EH (cell line): ENCODE measurements at places on chromosomes 5 and 9.

DNA sequence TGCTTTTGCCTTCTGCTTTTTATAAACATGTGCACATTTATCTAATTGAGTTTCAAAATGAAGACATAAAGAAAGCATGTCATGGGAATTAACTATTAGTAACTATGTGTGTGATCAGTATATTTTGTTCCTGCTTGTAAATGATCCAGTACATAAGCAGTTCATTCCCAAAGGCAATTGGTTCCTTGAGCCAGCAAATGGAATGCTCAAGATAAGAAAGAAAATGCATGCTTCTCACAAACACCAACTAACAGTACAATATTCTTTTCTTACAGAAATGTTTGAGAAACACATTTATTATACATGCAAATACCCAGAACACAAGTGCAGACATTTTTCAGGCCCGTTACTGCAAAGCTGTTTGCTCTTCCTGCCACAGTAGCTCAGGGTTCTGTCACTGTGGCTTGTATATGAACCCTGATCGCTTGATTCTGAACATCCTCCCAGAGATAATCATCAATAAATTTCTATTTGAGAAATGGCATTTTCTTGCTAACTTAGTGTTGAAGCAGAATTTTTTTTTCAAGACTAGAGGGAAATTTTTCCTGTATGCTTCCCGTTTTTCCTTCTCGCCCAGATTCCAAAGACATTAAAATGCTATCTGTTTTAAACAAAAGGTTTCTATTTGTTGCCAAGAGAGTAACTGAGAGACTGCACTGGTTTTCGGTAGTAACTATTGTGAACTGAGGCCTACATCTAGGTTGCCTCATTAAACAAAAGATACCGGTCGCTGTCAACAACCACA lies 1.9 kb downstream of the GNAQ start:
- peak; percentile 39 for DNase-seq

DNA sequence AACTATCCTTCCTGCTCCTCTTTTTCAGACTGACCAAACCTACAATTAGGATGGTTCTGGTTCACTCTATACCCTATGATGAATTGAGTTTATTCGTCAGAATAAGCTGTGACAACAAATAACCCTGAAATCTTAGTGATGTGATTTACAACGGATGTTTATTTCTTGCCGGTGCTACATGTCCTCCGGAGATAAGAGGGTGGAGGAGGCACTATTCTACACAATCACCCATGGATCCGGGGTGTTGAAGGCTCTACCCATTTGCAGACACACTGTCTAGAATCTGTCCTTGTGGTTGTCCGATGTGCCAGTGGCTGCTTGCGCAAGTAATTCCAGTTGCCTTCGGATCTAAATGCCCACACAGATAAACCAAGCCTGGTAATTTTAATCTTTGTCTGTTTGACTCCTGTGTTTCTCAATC lies 44.7 kb downstream of the CDC14B start:
- DNase-seq: no peak

GRCh38 chr5:9540791-9541190 lies 5.1 kb downstream of the SEMA5A start:
- peak; percentile 89 for DNase-seq

DNA sequence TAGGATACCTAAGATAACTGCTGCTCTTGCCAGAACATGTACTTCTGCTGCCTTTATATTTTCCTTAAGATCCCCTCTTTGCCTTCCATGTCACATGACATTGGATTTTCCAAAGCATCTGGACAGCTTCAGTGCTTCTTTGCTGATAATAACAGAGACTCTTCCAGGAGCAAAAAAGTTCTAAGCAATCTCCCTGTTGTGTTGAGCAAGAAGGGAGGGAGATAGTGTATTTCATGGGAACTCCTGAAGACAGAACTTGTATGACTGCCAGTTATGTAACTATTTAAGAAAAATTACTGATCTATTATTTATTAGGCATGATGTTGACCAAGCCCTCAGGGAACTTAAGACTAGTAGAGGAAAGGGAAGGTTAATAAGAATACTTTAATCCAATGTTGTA lies 454.7 kb downstream of the SPATA31D1 start:
- DNase-seq: no peak

- DNase-seq: peak; percentile 74
Measured at GRCh38 chr5:145244788-145245187, 590.4 kb downstream of the PRELID2 start.

GRCh38 chr9:13264788-13265187 lies 14.7 kb downstream of the MPDZ start:
- peak; percentile 9 for DNase-seq

GRCh38 chr5:159419576-159419975 lies 89.3 kb upstream of the IL12B start:
- DNase-seq: no peak

DNA sequence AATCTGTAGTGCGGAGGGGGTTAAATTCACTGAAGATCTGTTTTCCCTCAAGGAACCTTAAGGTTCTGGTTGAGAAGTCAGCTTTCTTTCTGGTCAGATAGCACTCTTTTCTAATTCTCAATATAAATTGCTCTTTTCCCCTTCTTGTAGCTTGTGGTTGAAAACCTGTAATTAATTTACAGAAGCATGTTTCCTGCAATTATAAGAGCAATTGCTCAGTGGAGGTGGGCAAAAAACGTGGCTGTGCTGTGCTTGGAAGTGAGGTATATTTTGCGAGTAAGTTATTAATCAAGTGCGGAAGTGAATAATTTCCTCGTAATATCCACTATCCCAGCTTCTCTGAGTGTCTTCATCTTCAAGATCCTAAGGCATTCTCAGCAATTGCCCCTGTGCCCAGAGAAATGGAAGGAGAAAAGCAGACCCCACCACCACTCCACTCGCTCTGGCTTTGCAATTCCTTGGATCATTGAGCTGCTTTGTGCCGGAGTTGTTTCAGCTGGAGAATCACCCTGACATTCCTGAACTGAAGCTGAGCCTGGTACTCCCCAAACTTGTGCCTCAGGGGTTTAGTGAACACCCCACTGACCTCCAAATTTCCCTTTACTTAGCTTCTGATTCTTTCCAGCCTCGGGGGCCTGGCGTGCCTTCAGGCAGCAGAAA lies 140.6 kb downstream of the LRRC70 start:
- DNase-seq: no peak

GRCh38 chr9:126615245-126615790 lies 1.6 kb downstream of the LMX1B start:
- no peak for DNase-seq

GRCh38 chr9:114050646-114051045 lies 27.5 kb downstream of the AMBP start:
- DNase-seq: no peak

- DNase-seq: peak; percentile 47
Measured at GRCh38 chr9:116497095-116497890, 189.8 kb upstream of the TRIM32 start.

DNA sequence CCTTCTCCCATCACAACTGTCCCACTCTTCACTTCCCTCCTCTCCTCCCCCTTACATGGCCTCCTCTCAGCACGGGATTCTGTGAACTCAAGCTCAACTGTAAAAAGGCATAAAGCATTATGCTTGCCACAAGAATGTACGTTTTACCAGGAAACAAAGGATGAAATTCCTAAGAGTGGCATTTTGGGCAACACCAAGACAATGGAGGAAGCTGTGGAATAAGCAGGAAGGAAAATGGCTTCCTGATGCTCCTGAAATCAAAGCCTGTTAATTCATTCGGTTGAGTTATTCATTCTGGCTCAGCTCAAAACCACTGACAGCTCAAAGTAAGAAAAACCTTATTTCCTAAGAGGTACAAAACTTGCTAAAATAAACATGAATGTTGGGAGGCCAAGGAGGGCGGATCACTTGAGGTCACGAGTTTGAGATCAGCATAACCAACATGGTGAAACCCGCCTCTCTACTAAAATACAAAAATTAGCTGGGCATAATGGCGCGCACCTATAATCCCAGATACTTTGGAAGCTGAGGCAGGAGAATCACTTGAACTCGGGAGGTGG lies 40.8 kb upstream of the DMRT1 start:
- no peak for DNase-seq

GRCh38 chr9:136095070-136096058 lies at the start of gene NACC2:
TSS of gene NACC2 (minus strand) at chr9:136095289. CDS start at chr9:136050521, 44,768 bp downstream.
- DNase-seq: peak; percentile 74

DNA sequence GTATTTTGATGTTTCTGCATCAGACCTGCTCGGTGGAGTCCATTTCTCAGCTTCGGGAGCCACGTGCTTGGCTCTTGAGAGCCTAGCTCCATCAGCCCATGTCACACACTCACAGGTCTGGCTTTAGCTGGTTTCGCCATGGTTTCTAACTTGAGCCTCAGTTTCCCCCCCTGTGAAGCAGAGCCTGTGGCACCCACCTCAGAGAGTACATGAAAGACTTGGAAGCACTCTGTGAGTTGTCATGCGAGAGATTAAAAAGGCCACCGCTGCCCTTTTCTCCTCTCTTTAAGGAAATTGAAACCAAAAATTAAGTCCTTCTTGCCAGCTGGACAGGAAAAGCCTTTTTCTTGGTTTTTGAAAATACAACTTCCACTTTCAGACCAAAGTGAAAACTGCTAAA lies 8.8 kb downstream of the TENT4A start:
- DNase-seq: peak; percentile 44

- DNase-seq: no peak
Measured at GRCh38 chr9:19623941-19624340, 164.9 kb downstream of the SLC24A2 start.

DNA sequence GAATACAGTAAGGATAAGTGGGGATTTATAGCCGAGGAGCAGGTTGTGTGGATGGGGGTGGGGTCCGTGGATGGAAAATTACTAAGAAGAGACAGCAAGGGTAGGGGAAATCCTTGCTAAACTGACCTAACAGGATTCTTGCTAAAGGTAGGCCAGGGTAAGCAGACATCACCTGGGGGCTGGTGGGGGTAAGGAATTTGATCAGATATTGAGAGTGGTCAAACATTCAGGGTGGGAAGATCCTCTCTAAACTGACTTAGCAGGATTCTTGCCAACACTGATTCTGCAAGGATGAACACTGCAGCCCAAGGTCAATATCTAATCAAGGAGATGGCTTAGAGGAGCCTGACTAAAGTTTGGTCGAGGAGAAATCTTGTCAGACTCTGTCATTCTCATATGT lies 2.7 kb upstream of the PLGRKT start:
- no peak for DNase-seq

DNA sequence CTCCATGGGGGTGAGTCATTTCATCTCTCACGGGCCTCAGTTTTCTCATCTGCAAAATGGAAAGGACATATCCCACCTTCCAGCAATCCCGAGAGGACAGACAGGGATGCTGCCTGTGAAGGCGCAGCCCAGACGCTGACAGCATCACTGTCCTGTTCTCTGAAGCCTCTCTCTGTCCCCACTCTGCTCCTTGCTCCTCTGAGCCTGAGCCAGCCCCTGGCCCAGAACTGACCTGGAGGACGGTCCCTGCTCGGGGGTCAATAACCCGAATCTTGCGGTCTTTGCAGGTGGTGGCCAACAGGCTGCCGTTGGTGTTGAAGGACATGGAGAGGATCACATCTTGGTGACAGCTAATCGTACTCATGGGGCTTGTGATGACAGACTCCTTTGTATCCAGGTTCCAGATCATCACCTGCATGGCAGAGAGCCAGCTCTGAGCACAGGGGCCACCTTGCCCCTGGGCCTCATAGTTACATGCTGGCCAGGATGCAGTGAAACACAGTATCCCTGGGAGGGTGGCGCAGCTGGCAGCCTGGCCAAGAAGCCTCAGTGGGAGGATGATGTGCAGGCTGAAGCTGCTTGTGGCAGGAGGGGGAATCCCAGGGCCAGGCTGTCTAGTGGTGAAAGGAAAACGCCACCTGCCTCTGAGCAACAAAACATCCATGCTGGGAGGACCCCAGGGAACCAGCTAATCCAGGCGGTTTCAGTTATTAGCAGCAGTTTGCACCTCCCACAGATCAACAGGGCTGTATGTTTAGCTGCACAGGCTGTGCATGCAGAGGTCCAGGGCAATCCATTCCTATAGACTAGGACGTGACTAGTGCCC lies 14.0 kb upstream of the TRIM14 start:
- no peak for DNase-seq

- DNase-seq: no peak
Measured at GRCh38 chr5:15367489-15367888, 132.5 kb upstream of the FBXL7 start.

- DNase-seq: peak; percentile 4
Measured at GRCh38 chr5:76180814-76181805, 97.9 kb downstream of the SV2C start.

- no peak for DNase-seq
Measured at GRCh38 chr9:38229104-38229500, 160.1 kb upstream of the SHB start.

GRCh38 chr9:7784472-7784871 lies 15.1 kb downstream of the DMAC1 start:
- DNase-seq: no peak

DNA sequence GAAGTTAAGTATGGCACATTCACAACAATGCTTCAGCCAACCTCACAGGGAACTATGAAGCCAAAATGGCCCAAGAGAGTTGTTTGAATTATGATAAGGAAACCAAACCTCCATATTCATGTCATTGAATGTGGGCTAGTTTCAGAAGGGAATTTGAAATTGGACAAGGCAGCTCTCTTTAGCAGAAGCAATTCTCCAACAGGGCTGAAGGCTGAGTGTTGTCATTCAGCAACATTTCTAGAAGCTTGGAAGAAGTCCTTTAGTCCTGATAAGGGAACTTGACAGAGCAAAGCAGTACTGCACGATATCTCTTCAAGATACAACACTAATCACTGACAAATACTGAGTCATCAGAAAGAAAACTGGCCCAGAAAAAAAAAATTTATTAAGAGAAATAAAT lies 115.4 kb downstream of the SLC25A46 start:
- DNase-seq: no peak

DNA sequence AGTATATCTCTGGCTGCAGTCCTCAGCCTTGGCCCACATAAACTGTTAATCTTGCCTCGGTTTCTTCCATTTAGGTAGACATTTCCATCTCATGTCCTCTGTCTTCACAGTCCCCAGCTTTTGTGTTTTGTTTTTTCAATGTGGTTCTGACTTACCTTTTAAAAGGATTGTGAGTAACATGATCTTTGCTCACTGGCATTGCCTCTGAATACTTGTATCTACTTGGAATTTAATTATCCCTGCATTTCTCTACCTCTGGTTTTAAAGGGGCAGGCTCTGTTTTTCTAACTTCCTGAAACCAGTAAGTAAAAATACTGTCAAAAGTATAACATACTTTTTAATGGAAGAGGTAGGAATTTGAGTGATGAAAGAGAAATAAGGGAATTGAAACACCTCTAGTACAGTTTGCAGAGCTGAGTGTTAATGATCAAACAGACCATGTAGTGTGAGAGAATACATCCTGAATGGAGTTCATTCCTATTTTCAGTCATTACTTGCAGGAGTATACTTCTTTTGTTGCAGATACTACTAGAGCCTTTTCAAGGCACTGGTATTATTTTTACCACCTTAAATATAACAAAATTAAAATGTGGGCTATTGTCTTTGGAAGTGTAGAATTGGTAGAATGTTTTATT lies 62.6 kb downstream of the MTREX start:
- no peak for DNase-seq
